ENCODE measurements at places on chromosomes 7 and 10.
A peak's percentile ranks its signal among the peaks of the same experiment; 100 is the strongest.

GRCh38 chr7:139775829-139776266, 1.9 kb downstream of the HIPK2 start:
- peak; percentile 31 for DNase-seq

DNA sequence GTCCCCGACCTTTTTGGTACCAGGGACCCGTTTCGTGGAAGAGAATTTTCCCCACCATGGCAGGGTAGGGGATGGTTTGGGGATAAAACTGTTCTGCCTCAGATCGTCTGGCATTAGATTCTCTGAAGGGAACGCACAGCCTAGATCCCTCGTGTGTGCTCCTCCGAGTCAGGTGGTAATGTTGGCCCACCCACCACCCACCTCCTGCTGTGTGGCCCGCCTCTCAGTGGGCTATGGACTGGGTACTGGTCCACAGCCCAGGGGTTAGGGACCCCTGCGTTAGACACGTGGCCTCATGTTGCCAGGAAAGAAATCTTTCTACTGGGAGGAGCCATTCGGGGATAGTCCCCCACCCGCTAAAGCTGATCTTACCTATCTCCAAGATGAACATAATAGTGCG, 27.0 kb downstream of the PFKFB3 start:
- DNase-seq: no peak

- no peak for DNase-seq
Measured at GRCh38 chr10:5334196-5334880, 30.4 kb upstream of the UCN3 start.

GRCh38 chr7:155062411-155062810, 7.7 kb upstream of the HTR5A start:
- no peak for DNase-seq

GRCh38 chr10:85961073-85961472, 405.5 kb downstream of the GRID1 start:
- no peak for DNase-seq

GRCh38 chr7:143408686-143409561, at the start of gene EPHA1:
EPHA1 (minus strand) TSS chr7:143408856; CDS start chr7:143408805, 51 bp downstream.
- peak; percentile 17 for DNase-seq

DNA sequence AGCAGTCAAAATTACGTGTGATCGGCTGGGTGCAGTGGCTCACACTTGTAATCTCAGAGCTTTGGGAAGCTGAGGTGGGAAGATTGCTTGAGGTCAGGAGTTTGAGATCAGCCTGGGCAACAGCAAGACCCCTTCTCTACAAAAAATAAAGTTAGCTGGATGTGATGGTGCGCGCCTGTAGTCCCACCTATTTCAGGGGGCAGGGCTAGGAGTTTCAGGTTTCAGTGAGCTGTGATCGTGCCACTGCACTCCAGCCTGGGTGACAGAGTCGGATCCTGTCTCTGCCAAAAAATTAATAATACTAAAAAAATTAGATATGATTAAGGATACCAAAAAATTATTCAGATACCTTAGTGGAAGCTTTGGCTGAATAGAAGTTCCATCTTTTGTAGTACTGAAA, 136.4 kb downstream of the SDK1 start:
- no peak for DNase-seq

GRCh38 chr7:140684066-140684950, 11.6 kb downstream of the ADCK2 start:
- no peak for DNase-seq

GRCh38 chr7:93968911-93969620, 35.1 kb downstream of the BET1 start:
- no peak for DNase-seq

Data from stimulated activated CD8-positive, alpha-beta memory T cell treated with anti-CD3 and anti-CD28 coated beads, Interleukin-4, amount 100 ng/mL, for 1 hour (primary cell).